Effector CD8-positive, alpha-beta T cell (primary cell): ENCODE measurements at places on chromosomes 6 and 20.

DNA sequence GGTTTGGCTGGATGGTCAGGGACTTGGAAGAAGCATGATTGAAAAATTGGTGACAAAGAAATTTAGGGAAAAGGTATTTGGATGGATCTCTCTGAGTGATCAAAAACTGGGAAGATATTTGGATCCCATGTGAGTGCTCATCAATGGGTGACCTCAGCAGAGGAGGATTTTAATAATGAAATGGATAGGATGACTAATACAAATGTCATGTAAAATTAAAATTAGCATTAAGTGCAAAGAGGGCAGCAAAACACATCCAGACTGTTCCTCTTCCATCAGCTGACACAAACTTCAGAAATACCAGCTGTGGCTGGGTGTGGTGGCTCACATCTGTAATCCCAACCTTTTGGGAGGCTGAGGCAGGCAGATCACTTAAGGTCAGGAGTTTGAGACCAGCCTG is 151.7 kb downstream of the THBS2 start:
- DNase-seq, result no peak

GRCh38 chr6:137802408-137803182 is 64.5 kb upstream of the TNFAIP3 start:
- DNase-seq, result no peak

DNA sequence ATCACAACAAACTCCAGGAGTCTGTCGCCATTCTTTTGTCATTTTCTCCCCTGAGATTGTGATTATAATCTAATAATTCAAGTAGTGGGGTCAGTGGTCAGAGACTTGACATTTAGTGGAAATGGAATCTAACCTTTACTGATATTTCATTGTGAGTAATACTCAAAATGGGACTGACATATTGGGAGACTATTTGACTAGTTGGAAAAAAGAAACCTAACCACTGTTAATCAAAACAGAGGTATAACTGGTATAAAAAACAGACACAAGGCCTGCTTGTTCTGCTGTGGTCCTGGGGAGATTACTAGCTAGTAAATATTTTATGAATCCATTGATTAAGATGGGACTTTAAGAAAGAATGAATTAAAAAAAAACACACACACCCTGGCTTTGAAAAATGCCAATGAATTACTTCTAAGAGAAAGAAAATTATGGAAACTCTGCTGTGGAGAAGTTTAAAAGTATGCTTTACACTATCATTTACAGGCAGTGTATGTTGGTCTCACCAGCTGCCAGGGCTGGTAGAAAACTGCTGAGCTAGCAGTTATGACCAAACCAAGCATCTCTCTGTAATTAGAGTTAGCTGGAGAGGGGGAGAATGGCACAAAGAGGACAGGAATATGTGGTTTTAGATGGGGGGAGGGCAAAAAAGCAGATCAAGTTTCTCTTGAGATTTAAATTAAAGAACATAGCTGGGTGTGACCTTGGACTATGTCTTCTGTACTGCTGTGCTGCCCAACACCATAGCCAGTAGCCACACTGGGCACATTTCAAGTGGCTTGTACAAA is 103.7 kb downstream of the FYN start:
- no peak for DNase-seq

DNA sequence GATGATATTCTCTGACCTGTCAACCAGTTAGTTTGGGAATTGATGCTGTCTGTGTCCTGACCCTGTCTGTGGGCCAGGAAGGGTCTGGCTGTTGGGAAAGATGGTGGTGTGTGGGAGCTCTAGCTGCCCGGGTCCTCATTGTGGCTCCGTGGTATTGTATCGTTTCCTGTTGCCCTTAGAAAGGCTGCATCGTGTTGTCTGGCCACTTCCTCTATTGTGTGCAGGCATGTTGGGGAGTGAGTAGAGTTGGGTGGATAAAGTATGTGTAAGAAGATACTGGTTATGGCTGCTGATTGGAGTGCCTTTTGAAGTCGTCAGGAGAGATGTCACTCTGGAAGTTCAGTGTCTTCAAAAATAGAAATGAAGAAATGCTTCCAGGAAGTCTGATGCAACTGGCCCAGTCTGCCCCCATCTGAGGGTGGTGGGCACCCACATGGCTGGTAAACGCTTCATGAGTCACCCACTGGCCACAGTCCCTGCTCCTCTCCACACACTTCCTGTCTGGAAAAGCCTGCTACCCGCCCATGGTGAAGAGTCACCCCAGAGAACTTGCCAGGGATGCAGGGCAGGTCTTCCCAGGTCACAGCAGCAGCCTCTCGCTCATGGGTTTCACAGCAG is 27.9 kb downstream of the PPARD start:
- DNase-seq, result no peak

DNA sequence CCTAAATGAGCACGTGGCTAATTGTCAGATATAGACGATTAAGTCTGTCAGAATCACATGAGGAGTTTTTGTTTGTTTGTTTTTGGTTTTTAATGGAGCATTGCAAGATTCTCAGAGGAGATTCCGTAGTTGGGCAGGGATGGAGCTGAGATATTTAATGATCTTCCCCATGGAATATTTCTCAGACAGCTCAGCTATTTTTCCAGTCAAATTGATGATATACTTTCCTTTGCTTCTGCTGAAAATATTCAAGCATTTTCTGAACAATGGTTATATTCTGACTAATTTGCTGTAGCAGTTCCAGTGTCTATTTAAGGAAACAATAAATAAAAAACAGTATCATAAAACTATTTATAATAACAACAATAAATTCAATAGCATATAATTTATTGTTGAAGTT is 348.4 kb downstream of the KIF16B start:
- DNase-seq, result no peak

DNA sequence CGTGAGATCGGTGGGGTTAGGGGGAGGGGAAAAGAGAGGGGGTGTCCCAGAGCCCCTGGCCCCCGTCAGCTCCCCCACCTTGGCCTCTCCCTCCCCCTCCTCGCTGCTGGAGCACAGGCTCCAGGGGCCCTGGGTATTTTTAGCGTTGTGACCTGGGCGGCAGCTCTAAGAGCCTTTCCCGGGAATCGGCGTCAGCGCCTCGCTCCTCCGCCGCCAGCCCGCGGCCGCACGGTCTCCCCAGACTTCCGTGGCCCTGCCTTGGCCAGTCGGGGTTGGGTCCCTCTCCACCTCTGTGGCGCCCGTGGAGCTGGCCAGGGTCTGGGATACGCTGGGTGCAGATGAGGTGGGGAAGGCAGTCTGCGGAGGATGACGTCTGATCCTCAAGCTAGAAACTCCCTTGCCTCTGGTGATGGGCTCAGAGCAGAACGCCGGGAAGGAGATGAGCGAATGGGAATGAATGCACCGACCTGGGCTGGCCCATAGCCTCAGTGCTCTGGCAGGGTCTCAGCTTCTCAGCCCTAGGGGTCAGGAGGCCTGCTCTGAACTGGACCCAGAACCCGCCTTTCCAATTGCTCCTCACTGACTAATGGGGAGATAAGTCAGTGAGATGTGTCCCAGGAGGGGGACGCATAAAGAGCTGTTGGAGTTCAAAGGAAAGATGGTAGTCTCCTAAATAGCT is 883 bp upstream of the DBNDD2 start:
- DNase-seq, result no peak

GRCh38 chr6:114181664-114182063 is 161.2 kb downstream of the HS3ST5 start:
- DNase-seq, result no peak

GRCh38 chr20:17969278-17969883 is 563 bp downstream of the MGME1 start:
- DNase-seq, result peak; percentile 5

DNA sequence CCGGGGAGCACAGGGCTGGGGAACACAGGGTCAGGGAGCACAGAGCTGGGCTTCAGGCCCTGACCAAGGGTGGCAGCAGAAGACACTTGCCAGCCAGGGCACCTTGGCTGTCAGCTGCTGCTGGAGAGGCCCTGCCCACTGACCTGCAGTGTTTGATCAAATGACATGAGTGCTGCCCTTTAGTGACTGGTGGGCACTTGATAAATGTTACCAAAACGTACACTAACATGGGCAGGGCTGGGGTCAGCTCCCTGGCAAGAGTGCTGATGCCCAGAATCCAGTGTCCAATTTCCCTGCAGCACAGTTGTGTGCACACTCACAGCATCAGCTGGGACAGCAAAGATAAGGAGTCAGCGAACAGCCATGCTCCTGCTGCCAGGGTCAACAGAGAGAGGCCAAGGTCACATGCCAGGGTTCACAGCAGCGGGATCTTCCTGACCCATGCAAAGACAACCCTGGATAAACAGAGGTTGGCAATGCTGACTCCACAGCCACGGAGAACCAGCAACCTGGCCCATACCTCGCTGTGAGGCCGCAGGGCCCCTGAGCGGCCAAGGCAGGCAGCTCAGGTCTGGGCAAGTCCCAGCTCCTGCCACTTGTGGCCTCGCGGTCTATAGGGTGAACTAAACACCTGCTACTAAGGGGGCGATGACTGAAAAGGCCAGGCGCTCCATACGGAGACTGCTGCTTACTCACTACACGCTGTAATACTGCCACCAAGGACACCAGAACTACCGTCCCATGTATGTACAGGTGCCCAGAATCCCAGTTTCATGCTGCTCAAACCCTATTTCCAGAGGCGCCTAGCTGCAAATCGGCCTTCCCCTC is 46.3 kb downstream of the NINL start:
- DNase-seq, result no peak

GRCh38 chr6:79584332-79584731 is 46.8 kb upstream of the SH3BGRL2 start:
- DNase-seq, result no peak

DNA sequence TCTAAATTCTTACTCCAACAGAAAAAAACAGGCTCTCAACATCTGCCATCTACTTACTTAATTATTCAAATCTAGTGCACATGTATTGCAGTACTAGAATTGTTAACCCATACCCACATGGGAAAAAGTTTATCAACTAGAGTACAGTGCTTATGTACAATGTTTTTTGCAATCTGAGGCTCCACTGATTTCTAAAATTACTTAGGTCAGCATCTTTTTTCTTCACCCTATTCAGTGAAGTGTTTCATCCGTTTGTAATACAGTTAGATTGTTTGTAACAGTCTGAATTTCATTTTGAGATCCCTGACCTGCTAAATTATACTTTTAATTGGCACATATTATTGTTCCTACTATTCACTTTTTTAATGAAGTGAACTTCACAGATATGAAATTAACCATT is 402.2 kb downstream of the FOXA2 start:
- DNase-seq, result no peak

GRCh38 chr6:158817728-158818580 is 1.2 kb downstream of the EZR start:
- DNase-seq, result peak; percentile 65

- DNase-seq, result no peak
These were observed 571.9 kb upstream of the CHD6 start for GRCh38 chr20:42190084-42190483.

- no peak for DNase-seq
These were observed 102.0 kb downstream of the ARID1B start for GRCh38 chr6:156879186-156879585.

DNA sequence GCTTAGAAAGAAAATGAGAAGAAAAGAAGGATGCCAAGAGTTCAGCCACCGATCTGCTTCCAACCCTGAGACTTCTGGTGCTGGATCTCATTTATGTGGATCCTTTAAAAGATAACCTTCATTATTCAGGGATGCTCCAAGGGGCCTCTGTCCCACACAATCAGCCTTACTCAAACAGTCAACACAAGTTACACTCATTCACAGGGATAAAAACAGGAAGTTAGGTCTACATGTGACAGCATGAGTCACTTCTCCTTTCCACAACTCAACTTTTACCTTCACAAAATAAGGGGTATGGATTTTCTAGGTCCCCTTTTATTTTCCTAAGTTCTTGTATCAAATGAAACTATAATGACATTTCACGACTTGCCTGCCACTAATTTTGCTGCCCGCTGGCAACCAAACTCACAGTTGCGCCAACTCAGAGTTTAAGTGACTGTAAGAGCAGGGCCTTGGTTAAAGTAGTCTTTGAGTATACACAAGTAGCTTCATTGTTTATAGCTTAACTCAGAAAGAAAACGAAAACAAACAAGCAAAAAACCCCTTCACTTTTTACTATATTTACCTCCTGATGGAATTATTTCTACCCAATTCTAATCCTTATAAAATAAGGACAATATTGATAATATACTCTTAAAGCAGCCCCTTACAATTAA is 278.8 kb upstream of the RUNX2 start:
- no peak for DNase-seq

DNA sequence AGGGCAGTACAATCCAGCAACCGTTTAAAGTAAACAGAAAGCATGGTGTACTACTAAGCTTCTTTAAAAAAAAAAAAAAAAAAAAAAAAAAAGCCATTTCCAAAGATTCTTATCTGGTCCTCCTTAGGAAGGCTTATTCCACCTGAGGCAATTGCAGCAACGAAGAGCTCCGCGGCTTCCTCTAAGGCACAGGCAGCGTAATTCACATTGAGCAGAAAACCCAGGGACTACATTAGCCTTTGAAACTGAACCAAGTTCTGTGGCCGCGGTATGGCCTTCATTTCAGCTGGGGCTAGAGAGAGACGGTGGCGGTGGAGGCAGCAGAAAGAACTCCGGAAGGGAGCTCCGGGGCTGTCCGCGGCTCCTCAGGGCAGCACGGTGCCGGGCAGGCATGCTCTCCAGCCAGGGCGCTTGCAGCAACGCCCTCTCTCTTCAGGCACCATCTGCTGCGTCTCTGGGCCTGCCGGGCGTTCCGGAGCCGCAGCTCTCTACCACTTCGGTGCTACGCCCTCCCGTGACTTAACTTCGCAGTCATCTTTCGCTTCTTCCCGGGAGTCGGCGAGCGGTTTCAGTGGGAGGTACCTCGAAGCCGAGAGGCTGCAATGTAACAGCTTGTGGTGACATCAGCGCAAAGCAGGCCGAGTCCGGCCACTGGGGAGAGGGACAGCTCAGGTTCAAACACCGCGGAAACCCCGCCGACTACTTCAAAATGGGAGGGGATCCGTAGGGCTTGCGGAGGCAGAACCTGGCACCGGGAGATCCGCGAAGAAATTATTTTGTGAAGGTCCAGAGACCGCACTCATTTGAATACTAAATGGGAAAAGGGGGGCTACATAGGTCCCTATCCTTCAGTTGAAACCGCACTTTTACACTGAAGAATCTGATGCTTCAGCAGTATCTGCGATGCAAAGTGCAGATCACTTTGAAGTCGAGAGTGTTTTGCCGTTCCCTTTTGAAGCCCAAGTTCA is 100.0 kb downstream of the DST start:
- DNase-seq, result peak; percentile 18

DNA sequence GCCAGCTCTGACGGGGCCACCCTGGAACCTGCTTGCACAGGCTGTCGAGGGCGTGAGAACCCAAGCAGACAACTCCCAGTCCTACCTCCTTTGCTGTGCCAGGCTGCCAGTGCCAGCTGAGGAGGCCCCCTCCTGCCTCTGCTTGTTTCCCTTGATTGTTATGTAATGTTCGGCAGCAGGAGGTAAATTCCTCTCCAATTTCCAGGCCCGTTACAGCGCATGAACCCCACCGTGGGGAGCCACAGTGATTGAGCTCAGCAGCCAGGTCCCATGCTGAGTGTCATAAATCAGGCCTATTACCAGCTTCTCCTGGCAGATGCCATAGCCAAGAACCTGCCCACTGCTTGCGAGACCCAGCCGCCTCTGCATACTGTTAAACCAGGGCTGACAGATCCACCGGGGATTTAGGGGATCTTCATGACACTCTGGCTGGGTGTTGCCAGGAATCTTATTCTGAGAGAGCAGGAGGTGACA is 320.5 kb downstream of the DHX35 start:
- no peak for DNase-seq

- no peak for DNase-seq
These were observed 317.6 kb downstream of the HDGFL1 start for GRCh38 chr6:22886650-22887581.
